Activated T-cell treated with anti-CD3 and anti-CD28 coated beads, Interleukin-2, amount 50 U/mL, for 4 hours (primary cell): ENCODE measurements at places on chromosomes 7 and 10. TPM values are rescaled to one million over a fixed set of nuclear protein-coding genes. Genes with fewer than 3 reads are reported as not detected.

DNA sequence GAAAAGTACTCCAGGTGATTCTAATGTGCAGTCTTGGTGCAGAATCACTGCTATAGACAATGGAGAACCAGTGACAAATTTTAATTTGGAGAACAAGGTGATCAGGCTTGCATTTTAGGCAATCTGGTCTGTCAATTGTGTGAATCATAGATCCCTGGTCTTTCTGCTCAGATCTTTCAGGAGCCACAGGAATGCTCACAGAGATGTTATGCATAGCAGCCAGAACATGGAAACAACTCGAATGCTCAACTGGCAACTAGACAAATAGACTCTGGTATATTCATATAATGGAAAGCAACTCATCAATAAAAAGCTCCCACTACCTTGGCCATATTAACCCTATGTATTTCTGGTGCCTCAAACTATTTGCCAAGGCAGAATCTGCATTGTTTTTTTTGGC is 209.1 kb downstream of the PHF14 start:
- DNase-seq, result no peak

GRCh38 chr7:81140775-81141174 is 221.9 kb upstream of the SEMA3C start:
- DNase-seq, result no peak

DNA sequence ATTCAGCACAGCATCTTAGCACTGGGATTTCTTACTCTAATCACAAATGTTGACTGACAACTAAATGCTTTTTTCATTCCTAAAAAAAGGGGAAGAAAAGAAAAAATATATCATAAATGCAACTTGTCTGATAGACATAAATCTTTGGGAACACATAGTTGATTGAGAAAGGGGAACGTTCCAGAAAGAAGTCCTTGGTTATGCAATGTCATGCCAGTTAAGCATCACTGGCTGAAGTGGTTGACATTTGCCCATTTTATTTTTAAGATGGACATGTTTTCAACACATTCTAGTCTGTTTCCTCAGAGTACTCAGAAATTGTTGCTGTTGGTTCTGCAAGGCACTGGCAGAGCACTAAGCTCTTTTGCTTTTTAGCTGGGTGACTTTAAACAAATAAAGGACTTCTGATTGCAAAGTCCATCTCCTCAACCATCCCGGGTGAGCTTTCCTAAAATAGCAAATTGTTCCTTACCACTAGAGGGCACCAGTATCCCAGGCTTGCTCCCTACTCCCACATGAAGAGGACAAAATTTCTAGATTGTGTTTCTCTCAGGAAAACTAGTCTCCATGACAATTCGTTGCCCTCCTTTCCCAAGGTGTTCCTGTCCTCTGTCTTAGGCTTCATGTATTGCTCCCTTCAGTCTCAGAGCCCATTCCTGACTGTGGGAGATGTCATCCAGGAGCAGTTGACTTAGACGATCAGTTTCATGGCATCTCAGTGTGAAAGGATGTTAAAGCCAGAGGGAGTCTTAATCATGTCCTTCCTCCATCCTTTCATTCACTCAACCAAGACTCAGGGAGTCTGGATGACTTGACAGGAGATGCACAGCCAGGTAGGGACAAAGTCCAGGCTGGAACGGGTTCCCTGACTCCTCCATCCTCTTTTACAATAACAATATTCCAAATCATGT is 23.9 kb downstream of the OPALIN start:
- no peak for DNase-seq

DNA sequence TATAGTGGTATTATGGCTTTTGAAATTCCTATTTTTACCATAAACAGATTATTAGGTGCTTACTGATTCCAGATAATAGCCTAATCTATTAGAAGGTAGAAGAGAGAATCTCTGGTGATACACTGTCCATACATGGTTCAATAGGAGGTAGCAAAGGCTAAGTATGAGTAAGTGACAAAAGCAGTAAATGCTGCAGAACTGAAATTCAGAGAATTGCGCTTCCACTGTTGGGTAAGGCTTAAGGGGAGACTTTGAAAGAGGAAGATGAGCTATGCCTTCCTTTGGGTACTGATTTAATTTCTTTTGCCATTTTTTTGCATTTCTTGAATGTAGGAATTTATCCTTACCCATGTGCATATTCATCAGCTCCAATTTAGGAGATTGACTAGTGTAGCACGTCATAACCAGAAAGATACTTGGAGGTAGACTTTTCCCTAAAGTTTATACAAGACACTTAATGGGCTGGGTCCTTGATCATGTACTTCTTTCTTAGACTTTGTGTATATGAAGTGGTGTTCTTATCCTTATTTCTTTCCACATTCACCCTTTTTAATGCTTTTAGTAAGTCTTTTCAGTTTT is 15.3 kb downstream of the MKLN1 start:
- no peak for DNase-seq

- DNase-seq, result no peak
These were observed 12.2 kb upstream of the ZNF273 start for GRCh38 chr7:64890761-64891362.

DNA sequence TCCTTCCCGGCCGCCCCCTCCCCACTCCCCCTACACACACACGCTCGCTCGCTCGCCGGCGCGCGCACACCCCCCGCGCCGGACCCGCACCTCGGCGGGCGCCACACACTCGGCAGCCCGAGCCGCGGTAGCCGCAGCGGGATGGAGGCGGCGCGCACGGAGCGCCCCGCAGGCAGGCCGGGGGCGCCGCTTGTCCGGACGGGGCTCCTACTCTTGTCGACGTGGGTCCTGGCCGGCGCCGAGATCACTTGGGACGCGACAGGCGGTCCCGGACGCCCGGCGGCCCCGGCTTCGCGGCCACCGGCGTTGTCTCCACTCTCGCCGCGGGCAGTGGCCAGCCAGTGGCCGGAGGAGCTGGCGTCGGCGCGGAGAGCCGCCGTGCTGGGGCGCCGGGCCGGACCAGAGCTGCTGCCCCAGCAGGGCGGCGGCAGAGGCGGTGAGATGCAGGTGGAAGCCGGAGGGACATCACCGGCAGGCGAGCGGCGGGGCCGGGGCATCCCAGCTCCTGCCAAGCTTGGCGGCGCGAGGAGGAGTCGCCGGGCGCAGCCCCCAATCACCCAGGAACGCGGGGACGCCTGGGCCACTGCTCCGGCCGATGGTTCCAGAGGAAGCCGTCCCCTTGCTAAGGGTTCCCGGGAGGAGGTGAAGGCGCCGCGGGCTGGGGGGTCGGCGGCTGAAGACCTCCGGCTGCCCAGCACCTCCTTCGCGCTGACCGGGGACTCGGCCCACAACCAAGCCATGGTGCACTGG is at the start of gene SORCS3:
Gene SORCS3 (plus strand): TSS at position 104 of the 750 bp plus-strand sequence.
- no peak for DNase-seq

The C7orf33 gene
- not detected for total RNA-seq

The RTKN2 gene
- total RNA-seq, result 3.2 TPM

The TAC1 gene
- 1.3 TPM for total RNA-seq
